ENCODE measurements at places on chromosomes 13 and 19. TPM values are rescaled to one million over a fixed set of nuclear protein-coding genes. Genes with fewer than 3 reads are reported as not detected.

CACNG7 gene
- 6.0 TPM for total RNA-seq

CYP4F8 gene
- total RNA-seq: not detected

RPL36 gene
- total RNA-seq: 1,024 TPM

DNAJC15 gene
- 19.7 TPM for total RNA-seq

ZNF665 gene
- 5.0 TPM for total RNA-seq

FGF14 gene
- 4.2 TPM for total RNA-seq

RASAL3 gene
- not detected for total RNA-seq

SLC25A41 gene
- total RNA-seq: 1.1 TPM

C19orf38 gene
- 0.45 TPM for total RNA-seq

- DNase-seq: no peak
Measured at GRCh38 chr13:112722433-112723263, 32.8 kb downstream of the ATP11A start.

GRCh38 chr19:16285769-16286498, 38.7 kb upstream of the KLF2 start:
- no peak for DNase-seq

- DNase-seq: no peak
Measured at GRCh38 chr13:61247149-61247936, 168.3 kb downstream of the PCDH20 start.

- peak; percentile 84 for DNase-seq
Measured at GRCh38 chr19:13163609-13164342, 13.6 kb downstream of the IER2 start.

DNA sequence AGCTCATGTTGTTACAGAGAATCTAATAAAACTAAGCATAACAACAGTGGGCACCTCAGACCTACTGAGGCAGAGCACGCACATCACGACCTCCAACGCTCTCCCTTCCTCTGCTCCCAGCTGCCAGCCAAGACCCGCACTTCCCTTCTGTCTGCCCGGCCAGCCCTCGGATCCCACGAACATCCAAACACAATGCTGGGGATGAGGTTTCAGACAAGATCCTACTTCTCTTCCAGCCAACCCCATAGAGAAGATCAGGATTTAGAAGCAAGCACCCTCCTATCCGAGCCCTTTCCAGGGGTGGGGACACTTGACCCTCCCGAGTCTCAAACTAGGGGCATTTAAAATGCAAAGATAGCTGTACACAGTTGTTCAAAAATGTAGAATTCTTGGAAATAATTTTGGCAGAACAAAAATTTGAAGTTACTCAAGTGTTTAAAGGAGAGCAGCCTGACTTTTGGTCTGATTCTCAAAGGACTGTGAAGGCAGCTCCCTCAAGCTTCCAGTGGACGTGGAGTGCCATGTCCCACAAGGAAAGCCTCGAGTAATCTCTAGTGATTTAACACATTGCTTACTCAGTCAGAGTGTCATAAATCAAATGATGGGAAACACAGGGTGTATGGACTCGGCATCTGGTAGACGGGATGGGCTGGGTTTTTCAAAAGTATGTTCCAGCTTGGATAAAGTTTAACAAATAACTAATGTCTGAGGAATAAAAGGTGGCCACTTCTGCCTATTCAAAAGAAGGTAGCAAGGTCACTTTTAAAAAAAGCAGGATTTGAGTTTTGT, 32.8 kb downstream of the ANKRD10 start:
- DNase-seq: no peak

DNA sequence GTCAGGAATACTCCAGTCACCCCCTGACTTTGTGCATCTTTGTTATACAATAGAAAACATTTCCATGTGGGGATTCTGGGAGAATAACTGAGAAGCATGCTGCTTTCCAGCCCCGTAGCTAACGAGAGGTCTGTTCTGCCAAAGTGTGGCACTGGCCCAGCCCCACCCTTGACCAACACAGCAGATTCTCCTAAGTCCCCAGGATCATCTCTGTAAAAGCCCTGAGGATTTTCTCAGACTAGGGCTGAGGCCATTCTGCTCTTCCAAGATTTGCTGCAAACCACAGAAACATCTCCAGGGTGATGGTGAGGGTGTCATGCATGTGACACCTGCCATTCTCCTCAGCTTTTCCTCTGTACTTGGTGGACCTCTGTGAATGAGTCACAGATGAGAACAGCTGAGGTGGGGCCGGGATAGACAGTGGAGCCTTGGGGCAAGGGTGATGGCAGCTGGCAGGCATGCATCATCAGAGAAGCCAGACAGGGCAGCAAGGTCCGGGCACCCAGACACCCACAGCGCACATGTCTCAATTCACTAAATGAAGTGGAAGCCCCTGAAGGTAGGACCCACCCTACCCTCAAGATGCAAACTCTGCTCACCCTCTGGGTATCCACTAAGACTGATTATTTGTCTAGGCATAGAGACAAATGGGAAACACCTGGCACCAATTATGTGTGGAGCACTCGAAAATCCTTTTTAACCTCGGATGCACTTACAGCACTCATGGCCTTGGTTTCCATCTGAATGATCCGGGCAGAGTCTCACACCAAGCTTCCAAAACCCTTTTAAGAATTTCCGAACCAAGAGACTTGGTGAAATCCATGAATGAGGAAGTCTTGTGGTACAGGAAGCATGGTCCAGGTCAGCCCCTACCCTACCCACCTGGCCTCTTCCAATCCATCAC, 20.1 kb upstream of the DOCK9 start:
- no peak for DNase-seq

DNA sequence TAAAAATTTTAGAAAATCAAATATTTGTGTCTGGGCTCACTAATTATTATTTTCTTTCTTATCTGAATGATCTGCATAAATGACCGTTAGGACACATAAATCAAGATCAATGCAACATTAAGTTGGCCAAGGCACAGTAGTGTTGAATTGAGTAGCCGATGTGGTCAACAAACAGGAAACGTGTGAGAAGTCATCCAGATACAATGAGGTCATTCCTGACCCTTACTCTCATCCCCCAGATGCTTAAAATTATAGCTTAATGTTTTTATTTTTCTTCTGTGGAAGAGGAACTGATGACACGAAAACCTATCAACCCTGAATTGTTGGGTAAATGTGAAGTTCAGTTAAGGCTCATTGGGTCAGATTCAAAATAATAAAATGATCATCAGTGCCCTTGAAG, 222.9 kb downstream of the RFC3 start:
- no peak for DNase-seq

GRCh38 chr13:73286942-73287620, 228.3 kb downstream of the KLF5 start:
- DNase-seq: no peak

DNA sequence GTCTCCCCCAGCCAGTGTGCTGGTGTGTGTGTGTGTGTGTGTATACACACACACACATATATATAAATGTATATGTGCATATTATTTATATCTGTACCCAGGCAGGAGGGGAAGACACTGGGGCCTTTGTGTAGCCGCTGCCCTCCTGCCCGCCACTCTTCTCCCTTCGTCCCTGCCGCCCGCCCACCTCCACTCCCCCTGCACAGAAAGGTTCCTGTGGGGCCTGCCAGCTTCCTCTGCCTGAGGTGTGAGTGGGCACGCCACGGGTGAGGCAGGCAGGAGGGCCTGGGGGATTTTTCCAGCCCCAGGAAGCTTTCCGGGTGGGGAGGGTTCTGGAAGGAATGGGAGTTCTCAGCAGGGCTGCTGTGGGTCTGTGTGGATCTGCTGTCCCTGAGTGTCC, 6.9 kb downstream of the IRF2BP1 start:
- no peak for DNase-seq

DNA sequence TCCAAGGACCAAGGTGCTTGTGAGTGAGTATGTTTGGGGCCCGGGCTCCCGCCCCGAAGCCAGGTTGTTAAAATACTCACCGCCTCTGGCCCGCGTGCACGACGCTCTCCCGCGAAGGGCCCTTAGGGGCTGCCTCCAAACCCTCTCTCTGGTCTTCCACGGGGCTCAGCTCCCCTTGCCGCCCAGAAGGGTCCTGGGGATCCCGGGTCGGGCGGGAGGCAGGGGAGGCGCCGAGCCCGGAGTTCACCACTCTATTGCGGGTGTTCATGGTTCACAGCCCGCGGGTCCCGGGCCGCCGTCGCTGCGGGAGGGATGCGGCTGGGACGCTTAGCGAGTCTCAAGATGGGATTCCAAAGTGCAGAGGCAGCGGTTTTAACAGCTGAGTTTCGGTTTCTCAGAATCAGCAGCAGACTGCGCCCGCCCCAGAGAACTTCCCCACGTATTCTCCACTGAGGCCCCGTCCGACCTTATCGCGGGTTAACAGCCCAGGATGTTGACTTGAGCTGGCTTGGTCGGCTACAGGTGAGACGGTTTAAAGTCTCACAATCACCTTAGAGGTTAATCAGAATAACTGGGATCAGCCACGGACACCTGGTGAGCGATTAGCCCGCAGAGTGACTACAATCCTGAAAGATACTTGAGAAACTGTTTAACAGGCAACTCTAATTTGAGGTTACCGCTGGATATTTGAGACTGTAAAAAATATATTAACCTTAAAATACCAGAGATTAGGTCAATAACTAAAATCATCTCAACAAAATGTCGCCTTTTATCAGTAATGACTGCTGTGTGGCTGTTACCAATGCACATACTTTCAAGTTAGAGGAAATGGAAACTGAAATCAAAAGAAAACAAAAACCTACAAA, at the start of gene EPSTI1:
TSS of gene EPSTI1 (minus strand) at position 344 of the 866 bp plus-strand sequence. CDS start at position 268, 76 bp downstream.
- no peak for DNase-seq

DNA sequence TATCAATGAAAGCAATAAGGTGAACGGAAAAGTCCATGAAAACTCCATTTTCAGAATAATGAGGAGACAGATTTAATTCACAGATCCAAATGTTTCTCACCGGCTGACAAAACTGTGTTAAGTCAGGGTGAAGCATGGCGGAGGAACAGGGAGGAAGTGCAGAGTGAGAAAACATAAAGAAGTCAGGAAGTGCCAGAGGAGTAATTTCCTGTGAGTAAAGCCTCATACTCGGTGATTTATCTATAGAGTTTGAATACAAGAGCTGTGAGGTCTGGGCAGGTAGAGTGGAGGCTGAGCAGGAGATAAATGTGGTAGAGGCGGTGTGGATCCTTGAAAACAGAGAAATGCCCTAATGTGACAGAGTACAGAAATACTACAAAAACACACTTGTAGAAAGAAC, 11.4 kb downstream of the CARD8 start:
- DNase-seq: no peak

- DNase-seq: no peak
Measured at GRCh38 chr13:113597391-113598080, 13.0 kb downstream of the TFDP1 start.

DNA sequence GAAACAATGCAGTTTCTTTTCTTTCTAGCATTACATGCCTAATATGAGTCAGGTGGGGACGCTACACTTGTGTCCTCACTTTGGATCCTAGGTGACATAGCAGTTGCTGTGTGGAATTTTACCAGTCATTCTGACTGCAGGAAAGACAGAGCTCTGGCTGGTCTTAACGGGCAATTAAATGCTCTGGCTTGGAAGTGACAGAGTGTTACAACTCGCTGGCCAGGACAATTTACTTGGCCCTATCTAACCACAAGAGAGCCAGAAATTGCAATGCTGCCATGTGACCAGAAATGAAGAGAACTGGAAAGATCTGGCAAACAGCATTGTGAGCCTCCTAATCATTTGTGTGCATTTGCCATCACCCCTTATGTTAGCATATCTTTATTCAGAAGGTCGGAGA, 351.1 kb downstream of the DCT start:
- DNase-seq: no peak

- DNase-seq: no peak
Measured at GRCh38 chr13:44484562-44485138, 91.5 kb downstream of the TSC22D1 start.

DNA sequence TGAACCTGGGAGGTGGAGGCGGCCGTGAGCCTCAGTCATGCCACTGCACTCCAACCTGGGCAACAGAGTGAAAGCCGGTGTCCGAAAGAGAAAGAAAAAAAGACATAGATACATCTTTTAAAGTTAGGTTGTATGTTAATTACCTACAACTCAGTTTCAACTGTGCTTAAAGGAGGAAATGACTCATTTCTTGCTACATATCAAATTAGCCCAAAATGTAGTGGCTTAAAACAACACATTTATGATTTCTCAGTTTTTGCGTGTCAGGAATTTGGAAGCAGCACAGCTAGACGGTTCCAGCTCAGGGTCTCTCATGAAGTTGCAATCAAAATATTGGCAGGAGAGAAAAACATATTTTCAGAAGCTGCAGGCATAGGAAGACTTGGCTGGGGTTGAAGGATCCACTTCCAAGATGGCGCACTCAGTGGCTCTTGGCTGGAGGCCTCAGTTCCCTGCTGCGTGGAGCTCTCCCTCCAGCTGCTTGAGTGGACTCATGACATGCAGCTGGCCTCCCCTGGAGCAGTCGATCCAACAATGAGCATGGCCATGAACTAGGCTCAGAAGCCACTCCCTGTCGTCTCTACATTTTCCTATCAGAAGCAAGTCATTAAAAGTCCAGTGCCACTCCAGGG, 7.1 kb downstream of the LDLR start:
- no peak for DNase-seq

GRCh38 chr19:23776507-23777205, 18.0 kb upstream of the ZNF681 start:
- no peak for DNase-seq

- no peak for DNase-seq
Measured at GRCh38 chr19:56980906-56981305, 138.9 kb upstream of the USP29 start.

GRCh38 chr19:51592521-51592920, 21.4 kb downstream of the ZNF175 start:
- DNase-seq: no peak

DNA sequence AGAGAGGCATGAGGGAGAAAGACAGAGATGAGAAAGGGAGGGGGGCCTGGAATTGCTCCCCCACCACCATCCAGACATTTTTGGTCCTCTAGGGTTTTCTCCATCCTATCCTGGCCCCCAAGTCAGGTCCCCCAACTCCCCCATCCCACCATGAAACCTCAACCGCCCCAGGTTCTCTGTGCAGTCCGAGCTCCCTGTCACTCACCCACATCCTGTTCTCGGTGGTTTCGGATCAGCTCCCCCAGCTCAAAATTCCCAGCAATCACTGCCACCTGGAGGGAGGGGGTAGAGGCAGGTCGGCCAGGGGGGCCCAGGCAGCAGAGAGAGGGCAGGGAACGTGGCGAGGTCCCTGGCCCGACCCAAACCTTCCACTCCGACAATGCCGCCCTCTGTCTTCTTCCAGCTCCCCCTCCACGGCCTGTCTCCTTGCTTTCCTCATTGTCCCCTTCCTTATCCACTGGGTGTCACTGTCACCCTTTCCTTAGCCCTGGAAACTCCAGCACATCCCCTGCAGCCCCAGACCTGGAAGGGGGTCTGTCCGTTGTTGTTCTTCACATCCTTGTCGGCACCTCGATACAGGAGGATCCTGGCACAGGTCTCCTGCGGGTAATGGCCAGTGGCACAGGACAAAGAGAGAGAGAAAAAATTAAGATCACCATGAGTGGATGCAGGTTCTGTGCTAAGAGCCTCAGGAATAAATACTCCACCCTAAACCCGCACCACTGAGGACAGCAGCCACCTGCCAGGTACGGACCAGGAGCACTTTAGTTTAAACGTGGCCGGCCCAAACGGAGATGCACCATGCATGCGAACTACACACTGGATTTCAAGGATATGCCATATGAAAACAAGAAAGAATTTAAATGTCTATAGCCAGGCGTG, 15.4 kb downstream of the SHANK1 start:
- DNase-seq: no peak

DNA sequence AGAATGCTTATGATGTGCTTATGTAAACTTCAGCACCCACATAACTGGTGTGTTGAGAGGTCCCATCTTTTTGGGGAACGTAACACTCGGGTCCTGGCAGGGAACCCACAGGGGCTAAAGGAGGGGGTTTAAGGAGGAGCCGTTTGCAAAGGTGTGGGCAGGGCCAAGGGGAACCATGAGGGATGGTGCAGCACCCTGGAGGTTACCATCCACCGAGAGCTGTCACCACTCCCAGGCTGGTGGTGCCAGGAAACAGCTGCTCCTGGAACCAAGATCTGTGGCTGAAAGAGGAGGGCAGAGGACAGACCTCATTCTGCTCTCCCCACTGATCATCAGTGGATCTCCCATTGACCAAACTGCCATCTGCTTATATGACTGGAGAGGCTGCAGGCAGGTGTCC, 23.2 kb upstream of the CYP4F8 start:
- DNase-seq: no peak

All from type B pancreatic cell (in vitro differentiated cells).